Breast epithelium (tissue), 4 donors: ENCODE measurements at places on chromosomes 4 and X. TPM values are rescaled to one million over a fixed set of nuclear protein-coding genes. Genes with fewer than 3 reads are reported as not detected.

GRCh38 chrX:9515489-9515888, 50.6 kb downstream of the TBL1X start:
- DNase-seq = no peak
- H3K27me3 ChIP-seq = no peaks in the 10 kb centered on the region
- no peak overlapping the region for H3K4me3 ChIP-seq

DNA sequence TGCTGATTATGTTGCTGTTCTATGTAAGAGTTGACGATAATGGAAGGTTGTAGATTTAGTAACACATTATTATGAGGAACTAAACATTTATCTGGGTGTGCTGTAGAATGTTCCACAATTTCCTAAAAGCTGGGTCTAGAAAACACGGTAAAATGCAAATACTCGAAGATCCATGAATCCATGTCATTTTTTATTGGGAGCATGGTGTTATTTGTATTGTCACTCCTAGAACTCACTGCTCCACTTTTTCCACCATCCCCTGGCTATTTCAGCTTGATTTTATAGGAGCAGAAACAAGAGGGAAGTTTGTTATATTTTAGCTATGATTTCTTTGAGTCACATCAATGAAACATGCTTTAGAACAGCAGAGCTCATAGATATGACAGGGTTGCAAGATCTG, 155.0 kb upstream of the ANK2 start:
- no peaks in the 10 kb centered on the region for H3K36me3 ChIP-seq
- no peak overlapping the region for H3K27ac ChIP-seq
- H3K4me1 ChIP-seq = no peaks in the 10 kb centered on the region

DNA sequence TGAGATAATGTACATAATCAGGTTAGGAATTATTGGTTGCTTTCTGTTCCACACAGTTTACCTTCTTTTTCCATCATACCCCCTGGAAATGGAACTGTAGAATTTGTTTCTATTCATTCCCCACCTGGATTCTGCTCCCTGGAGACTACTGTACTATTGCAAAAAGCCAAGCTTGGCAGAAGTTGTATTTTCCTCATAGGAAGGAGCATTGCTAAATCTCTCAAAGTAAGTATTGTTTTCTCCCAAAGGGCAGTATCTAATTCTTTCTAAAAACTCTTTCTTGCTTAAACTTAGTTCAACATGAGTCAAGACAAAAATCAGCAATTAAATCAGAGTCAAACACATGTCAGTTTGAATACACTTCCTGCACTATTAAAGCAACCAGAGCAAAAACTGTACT, 136.2 kb downstream of the CDS1 start:
- no peaks in the 10 kb centered on the region for H3K27me3 ChIP-seq
- no peak for DNase-seq
- H3K27ac ChIP-seq = no peak overlapping the region
- H3K4me3 ChIP-seq = no peak overlapping the region
- peaks cover 7% of the 10 kb centered on the region for H3K36me3 ChIP-seq
- H3K4me1 ChIP-seq = no peaks in the 10 kb centered on the region

DNA sequence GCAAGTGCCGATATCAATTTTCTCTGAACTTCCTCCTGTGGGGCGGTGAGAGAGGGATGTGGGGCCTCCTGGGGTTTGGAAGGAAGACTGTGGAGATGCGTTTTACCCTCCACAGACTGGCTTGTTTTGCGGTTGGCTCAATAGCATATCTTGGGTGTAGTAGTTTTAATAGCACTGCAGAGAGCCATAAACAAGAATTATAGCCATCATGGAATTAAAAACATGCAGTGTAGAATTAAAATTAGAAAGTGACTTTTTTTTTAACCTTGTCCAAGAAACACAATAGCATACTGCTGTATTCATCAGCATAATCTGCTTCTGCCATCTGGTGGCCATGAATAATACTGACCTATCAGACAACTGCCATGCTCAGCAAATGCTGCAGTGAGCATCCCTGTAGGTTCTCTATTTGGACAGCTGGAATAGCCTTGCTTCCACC, 47.3 kb upstream of the SCML1 start:
- H3K4me1 ChIP-seq = no peaks in the 10 kb centered on the region
- no peaks in the 10 kb centered on the region for H3K27me3 ChIP-seq
- no peak overlapping the region for H3K4me3 ChIP-seq

DNA sequence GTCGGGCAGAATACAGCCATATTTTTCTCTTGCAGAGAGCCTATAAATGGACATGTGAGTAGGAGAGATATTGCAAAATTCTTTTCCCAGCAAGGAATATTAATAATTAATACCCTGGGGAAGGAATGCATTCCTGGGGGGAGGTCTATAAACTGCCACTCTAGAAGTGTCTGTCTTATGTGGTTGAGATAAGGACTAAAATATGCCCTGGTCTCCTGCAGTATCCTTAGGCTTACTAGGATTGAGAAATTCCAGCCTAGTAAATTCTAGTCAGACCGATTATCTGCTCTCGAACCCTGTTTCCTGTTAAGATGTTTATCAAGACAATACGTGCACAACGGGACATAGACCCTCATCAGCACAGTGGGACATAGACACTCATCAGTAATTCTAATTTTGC, 872.6 kb downstream of the FSTL5 start:
- H3K36me3 ChIP-seq = no peaks in the 10 kb centered on the region
- no peaks in the 10 kb centered on the region for H3K27me3 ChIP-seq
- no peak overlapping the region for H3K4me3 ChIP-seq
- H3K4me1 ChIP-seq = no peaks in the 10 kb centered on the region

Gene PDLIM3
- total RNA-seq = 181 TPM

Gene SLC35A2
- 16.1 TPM for total RNA-seq

Gene NOX1
- total RNA-seq = not detected

- H3K27ac ChIP-seq = no peak overlapping the region
- no peak overlapping the region for H3K4me3 ChIP-seq
- H3K4me1 ChIP-seq = no peaks in the 10 kb centered on the region
- no peaks in the 10 kb centered on the region for H3K36me3 ChIP-seq
- no peak for DNase-seq
Observed at GRCh38 chrX:53321943-53322497, 40.6 kb upstream of the IQSEC2 start.

Gene YY2
- 3.5 TPM for total RNA-seq

DNA sequence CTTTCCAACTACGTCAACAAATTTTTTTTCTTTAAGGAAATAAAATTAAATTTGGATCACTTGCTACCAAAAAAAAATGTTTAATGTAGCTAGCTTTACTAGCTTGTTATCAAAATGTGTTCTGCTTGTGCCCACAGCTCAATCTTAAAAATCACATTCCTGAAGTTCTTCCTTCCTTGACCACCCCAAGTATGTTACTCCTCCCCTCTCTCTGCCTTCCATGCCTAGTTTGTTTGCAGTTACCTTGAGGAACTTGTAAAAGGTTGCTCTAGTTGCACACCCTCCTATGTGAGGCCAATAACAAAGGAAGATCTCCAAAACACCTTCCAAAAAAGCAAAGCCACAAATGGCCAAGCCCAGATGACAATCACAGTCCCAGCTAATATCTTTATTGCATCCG, 19.6 kb upstream of the TMEM184C start:
- no peak for DNase-seq
- no peak overlapping the region for H3K4me3 ChIP-seq
- no peaks in the 10 kb centered on the region for H3K36me3 ChIP-seq
- H3K27me3 ChIP-seq = no peaks in the 10 kb centered on the region
- peak overlapping the region; percentile 35 for H3K27ac ChIP-seq
- H3K4me1 ChIP-seq = no peaks in the 10 kb centered on the region

Gene NDNF
- total RNA-seq = 5.1 TPM
